ENCODE measurements at places on chromosomes 1 and 21.

- no peak for DNase-seq
Measured at GRCh38 chr1:30601316-30602085, 121.9 kb downstream of the MATN1 start.

DNA sequence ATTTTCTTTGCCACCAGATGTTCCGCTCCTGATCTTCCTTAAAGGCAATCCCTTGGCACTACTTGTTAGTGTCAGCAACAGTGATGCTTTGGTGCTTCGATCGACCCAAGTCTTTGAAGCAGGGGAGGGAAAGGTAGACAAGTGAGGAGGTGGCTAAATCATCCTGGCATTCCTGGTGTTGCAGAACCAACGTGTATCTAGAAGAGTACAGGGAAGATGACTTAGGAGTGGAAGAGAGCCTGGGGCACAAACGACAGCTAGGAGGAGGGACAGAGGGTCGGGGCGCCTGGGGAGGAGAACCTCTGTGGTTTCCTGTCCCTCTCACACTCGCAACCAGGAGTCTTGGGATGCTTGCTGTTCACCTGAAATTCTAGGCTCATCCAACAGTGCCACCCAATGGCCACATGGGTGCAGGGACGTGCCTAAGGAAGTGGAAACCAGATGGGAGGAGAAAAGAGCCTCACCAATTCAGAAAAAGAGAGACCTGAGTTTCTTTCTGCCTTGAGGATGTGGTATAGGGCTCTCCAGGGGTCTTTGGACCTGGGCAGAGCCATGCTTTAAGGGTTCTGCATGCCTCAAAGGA lies 9.5 kb upstream of the KCNA2 start:
- peak; percentile 85 for DNase-seq

- DNase-seq = no peak
Measured at GRCh38 chr1:211939876-211940468, 95.4 kb downstream of the INTS7 start.

DNA sequence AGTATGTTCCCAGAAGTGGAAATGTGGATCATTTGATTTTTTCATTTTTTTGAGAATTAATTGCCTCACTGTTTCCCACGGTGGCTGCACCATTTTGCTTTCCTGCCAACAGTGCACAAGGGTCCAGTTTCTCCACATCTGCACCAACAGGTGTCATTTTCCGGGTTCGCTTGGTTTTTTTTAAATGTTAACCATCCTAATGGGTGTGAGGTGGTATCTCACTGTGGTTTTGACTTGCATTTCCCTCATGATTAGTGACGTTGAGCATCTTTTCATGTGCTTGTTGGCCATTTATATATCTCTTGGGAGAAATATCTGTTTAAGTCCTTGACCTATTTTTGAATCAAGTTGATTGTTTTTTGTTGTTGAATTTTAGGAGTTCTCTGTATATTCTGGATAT lies 3.0 kb downstream of the COL6A2 start:
- no peak for DNase-seq

DNA sequence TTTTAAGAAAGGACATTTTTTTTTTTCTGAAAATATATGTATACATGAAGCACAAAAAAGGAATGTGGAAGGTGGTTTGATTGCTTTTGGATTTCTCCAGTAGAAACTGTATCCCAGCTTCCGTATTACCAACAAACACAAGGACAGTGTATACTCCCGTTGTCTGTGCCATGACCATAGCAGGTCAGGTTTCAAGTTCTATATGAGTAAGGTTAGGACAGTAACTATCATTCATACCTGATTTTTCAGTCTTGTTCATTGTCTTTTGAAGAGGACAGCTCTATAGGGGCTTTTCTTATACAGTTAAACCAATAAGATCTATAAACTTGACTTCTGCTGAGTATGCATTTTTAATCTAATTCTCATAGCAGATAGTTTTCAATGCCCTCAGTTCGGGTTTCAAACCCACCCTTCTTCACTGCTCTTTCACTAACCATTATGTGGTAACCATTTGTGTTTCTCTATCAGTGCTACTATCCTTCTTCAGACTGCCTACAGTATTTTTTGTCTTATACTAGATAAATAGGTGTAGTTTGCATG lies 19.6 kb downstream of the UBAP2L start:
- DNase-seq = no peak

GRCh38 chr21:38798481-38798882 lies 7.2 kb upstream of the ETS2 start:
- peak; percentile 52 for DNase-seq

- peak; percentile 48 for DNase-seq
Measured at GRCh38 chr1:108067884-108068540, 103.0 kb upstream of the VAV3 start.

DNA sequence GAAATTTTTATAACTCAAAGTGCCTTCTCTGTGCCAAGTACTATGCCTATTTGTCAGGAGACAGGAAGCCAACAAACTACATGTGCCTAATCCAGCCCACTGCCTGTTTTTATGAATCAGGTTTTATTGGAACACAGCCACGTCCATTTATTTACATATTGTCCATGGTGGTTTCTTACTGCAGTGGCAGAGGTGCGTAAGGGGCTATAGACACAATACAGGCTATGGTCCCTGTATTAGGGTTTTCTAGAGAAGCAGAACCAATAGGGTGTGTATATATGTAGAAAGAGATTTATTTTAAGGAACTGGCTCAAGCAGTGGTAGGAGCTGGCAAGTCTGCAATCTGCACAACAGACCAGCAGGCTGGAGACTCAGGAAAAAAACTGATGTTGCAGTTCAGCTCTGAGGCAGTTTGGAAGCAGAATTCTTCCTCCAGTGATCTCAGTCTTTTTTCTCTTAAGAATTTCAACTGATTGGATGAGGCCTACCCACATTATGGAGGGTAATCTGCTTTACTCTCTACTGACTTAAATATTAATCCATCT lies 15.4 kb downstream of the PPIE start:
- no peak for DNase-seq

- DNase-seq = no peak
Measured at GRCh38 chr21:38321568-38321967, 64.8 kb downstream of the KCNJ15 start.

GRCh38 chr1:152718238-152718637 lies 10.3 kb downstream of the LCE4A start:
- no peak for DNase-seq

- no peak for DNase-seq
Measured at GRCh38 chr1:58949551-58950220, 165.8 kb upstream of the JUN start.

GRCh38 chr1:180918519-180918918 lies 5.8 kb downstream of the KIAA1614 start:
- DNase-seq = no peak

DNA sequence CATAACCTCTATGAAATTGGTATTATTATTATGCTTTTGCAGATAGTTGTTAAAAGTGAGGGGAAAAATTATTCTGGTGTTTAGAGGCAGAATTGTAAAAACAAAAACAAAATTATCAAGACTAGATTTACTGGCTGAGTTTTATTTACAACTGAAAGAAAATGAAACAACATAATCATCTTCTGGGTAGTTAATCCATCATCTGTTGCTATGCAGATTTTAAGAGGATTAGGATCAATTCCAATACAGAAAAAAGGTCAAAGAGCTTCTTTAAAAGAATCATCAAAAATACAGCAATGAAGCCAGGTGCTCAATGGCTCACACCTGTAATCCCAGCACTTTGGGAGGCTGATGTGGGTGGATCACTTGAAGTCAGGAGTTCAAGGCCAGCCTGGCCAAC lies 8.3 kb downstream of the GOLT1A start:
- DNase-seq = no peak

- DNase-seq = no peak
Measured at GRCh38 chr21:24456358-24456757, 1150.9 kb downstream of the MRPL39 start.

DNA sequence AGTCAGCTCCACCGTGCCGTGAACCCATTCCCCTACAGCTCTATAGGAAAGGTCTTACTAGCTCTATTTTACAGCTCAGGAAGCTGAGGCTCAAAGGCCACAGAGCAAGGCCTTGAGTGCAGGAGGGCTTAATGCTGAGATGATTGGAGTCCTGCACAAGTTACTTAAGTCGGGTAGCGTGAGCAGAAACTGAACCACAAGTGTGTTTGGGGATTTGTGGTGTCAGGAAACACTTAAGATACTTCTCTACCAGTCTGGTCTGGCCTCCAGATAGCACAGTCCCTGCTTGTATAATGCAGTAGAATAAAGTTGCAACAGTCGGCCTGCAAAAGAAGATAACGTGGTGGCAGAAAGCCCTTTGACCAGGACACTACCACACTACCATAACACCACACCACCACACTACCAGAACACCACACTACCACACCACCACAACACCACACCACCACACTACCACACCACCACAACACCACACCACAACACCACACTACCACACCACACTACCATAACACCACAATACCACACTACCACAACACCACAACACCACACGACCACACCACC lies 118.1 kb downstream of the SPSB1 start:
- DNase-seq = peak; percentile 97

- DNase-seq = peak; percentile 77
Measured at GRCh38 chr1:904310-904950, 19.3 kb upstream of the SAMD11 start.

DNA sequence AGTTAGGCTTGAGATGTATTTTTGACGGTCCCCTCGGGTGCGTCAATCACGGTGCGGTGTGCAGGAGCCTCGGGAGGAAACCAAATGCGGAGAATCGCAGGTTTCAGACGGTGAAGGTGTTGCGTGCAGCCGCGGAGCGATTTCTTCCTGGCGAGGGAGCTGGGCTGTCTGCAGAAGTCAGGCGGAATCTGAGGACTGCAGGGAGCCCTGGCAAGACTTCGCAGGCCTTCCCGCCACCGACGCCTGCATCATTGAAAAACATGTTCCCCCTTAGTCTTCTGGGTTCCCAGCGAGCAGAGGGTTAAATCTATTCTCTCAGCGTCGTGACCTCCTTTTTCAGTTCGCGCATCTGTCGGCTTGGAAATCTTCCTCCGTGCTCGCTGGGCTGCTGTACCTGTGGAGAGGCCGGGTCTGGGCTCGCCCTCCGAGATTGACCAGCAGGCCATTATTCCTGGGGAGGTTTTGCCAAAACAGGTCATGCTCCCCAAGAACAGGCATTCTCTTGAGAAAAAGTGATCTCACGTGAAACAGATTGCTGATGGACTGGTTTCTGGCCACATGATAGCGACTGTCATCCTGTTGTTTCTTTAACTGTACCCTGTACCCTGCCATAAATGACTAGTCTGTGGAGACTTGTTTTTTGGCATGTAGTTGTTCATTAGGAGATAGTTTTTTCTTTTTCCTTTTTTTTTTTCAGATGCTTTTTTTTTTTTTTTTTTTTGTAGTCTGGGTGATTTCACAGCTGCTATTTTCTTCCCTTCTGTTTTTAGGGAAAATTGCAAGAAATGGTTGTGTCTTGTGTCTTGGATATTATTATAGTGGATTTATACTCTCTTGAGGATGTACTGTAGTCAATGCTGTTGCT lies 894 bp downstream of the EPB41 start:
- DNase-seq = peak; percentile 50

DNA sequence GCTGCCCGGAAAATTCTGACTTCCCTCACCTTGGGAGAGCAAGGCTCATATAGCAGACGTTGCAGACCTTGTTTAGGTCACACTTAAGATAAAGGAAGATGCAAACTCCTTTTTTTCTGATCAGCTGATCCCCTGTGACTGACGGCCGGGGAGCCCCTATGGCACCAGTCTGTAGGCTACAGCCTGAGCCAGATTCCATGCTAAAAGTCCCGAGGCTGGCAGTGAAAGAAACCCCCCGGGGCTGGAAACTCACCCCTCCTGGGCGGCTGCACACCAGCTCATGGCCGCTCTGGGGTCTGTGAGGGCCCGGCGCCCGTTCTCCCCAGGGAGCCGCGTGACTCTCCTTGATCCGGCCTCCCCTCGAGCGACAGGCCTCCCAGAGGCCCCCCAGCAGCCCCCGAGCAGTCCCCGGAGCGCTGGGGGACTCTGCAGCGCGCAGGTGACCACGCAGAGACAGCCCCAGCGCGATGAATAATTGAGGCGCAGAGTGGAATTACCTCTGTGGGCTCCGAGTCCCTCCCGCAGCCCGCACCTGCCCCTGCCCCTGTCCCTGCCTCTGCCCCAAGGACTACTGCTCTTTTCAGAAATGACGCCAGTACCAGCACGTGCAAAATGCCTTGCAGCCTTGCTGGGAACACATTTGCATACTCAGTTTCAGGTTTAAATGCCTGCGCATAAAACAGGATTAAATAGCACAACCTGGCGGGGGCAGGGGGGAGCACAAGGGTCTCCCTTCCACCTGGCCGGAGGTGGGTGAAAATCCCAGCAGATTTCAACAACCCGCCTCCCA lies 62.6 kb upstream of the CLDN14 start:
- no peak for DNase-seq

DNA sequence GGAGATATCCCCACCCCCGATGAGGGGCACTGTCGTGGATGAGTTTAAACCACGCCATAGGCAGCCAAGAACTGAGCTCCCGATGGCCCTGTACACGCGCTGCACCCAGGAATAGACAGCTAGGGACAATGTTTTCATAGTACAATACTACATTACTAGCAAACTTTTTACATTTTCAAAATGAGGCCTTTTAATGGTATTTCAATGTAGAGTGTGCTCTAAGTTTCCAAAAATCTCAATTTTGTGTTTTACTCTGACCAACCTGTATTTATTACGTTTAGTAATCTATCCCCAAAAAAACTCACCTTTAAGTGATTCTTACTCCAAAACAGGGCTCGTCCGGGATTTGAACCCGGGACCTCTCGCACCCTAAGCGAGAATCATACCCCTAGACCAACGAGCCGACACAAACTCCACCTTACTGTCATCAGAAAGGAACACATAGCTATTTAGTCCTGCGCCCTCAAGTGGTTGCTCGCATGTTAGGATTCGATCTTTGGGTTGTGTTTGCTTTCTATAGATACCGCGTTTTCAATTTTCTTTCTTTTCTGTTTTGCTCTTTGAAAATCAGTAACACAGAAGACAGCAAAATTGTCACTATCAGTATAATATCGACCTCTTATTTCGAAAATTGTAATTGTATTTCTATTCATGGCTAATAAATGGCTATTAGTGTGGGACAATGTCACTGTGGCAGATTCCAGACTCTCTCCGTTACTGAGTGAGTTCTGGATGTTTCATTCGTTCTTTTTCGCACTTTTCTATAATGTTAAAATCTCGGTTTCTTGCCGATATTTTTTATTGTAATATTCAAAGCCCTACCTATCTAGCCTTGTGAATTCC lies 6.4 kb upstream of the MPZL1 start:
- peak; percentile 94 for DNase-seq

DNA sequence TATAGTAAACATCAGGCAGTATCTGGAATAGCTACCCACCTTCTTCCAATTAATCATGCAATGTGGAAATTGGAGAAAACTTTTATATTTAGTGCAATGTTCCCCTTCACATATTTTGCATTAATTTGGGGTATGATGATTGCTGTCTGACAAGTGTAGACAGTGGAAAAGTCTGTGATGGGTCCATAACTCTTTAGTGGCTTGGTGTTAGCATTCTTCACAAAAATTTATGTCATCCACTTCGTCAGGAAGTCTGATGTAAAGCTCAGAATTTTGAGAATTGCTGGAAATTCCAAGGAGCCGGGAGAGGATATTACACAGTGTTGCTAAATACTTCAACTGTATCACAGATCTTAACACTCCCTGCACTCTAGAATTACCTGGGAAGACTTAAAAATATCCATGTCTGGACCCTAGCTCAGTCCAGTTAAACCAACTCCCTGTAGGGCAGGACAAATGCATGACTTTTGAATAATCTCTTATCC lies 549.7 kb upstream of the PLXNA2 start:
- no peak for DNase-seq

Data from hematopoietic multipotent progenitor cell treated with erythropoietin and hydrocortisone succinate and interleukin-3 and kit ligand, for 6 days (in vitro differentiated cells).